ENCODE measurements at places on chromosomes 2 and 18. TPM values are rescaled to one million over a fixed set of nuclear protein-coding genes. Genes with fewer than 3 reads are reported as not detected.

IL36A gene
- not detected for total RNA-seq

PRKAG3 gene
- total RNA-seq, result not detected

OSBPL1A gene
- total RNA-seq, result 3.4 TPM

- no peak for DNase-seq
Measured at GRCh38 chr2:233821709-233822100, 32.6 kb downstream of the HJURP start.

DNA sequence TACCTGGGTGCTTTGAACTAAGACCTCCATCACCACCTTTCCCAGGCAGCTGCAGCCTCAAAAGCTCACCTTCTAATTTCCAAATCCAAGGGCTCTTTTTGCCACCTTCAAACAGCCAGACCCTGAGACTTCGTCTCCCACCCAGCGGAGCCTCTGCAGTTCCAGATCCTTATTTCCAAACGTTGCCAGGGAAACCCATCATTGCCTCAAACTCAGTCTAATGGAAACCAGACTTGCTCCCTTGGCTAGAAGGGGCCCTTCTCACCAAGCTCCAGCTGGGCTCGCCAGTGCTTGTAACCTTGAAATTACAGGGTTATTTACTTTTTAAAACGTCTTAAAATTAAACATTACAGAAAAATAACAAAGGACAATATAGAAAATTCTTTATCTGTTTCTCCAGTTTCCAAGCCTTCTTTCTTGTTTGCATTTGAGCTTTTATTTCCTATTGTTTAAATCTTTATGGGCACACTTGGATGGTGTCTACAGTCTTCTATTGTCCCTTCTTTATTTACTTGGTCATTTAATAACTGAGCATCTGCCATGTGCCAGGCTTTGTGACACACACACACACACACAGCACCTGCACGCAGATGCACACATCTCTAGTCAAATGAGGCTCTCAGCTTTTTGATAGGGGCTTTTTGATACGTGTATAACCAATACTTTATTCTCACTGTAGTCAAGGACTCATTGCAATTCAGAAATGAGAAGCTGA is 36.1 kb downstream of the TRPM8 start:
- no peak for DNase-seq

- DNase-seq, result no peak
Measured at GRCh38 chr18:57659460-57660102, 37.9 kb upstream of the NARS1 start.

- DNase-seq, result peak; percentile 31
Measured at GRCh38 chr2:98771264-98771663, 40.3 kb upstream of the MGAT4A start.

GRCh38 chr2:186302263-186302662 is 183.8 kb upstream of the ZC3H15 start:
- DNase-seq, result no peak

GRCh38 chr18:48806551-48807261 is 144.1 kb downstream of the SMAD7 start:
- peak; percentile 35 for DNase-seq

DNA sequence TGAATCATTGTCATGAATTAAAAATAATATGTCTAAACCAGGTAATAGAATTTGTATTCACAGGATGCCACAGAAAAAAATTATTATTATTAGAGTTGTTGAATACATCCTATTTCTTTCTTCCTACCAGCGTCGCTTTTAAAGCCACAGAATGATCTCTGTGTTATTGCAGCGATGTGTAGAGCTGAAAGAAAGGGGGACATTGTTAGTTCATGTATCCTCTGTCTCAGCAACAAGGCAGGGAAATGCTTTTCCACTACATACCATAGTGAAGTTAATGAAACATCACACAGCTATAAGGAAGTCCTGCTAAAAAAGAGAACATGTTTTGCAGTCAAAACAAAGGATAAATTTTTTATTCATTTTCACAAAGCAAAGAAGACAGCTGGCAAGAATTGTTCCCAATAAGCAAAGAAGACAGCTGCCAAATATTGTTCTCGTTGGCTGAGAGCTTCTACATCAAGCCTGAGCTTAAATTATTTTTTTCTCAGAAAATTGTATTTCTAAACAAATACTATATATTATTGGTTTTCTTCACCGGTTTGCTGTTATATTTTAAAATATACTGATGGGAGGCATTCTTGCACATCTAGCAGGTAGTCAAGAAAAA is 1234.4 kb downstream of the SUCLG1 start:
- DNase-seq, result no peak

Data from activated CD4-positive, alpha-beta T cell treated with anti-CD3 and anti-CD28 coated beads for 36 hours (primary cell).